ENCODE measurements at places on chromosomes 4 and X.

DNA sequence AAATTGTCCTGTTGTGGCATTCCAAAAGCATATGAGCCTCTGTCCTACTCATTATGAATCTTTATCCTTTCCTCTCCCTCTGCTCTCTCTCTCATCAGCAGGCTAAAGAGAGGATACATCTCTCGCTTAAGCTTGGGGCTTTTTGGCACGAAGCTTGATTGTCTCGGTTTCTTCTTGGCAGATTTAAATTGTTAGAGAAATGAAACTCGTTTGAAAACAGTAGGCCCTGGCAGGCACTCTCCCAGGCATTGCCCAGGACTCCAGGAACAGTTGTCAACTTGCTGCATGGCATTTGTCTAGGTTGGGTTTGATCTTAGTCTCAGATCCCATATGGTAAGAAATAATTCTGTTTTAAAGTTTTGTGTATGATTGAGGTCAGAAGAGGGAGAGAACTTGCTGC lies 35.5 kb downstream of the NAA11 start:
- peak; percentile 90 for DNase-seq

DNA sequence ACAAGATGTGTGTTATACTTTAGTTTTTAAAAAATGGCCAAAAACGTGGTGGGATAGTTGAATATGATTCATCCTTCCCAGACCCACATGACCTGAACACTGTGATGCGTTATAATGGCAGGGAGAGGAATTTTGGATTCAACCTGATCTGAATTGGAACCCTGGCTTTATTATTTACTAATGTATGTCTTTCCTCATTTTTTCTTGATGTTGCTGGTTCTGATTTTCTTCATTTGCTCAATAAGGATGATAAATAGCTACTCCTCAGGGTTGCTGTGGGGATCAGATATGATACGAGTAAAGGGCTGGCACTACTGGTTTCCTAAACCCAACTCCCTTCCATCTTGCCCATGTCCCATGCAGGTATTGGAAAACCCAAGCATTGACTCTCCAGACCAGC lies 24.2 kb upstream of the ACSL1 start:
- DNase-seq, result no peak

DNA sequence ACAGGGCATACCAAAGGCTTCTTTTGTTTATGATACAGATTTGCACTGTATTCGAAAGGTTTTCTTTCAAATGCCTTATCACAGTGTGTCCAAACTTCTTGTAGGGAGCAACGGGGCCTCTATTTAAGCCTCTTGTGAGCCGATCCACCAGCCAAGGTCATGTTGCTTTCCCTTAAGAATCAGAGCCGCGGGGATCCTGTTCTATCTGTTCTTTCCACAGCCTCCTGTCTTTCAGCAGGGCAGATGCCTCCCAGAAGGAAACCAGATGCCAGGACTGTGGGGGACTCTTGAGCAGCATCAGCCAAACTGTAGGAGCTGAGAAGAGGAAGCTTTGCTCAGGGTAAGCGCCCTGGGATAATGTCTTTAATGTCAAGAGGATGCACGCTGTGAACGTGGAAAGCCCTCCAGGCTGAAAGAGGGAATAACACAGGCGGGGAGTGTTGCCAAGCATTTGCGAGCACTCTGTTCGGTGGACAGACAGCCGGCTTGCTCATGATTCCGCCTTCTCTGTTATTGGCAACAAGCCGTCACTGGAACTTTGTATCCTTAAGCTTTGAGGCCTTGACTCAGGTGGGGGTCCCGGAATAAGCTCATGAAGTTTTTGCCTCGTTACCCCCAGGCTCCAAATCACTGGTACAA lies 279.8 kb upstream of the FRG1 start:
- DNase-seq, result no peak

GRCh38 chr4:183469285-183469684 lies 24.8 kb downstream of the CDKN2AIP start:
- no peak for DNase-seq

GRCh38 chr4:173590697-173591096 lies 60.7 kb upstream of the HAND2 start:
- no peak for DNase-seq
